Activated T-helper 9 cell treated with anti-CD3 and anti-CD28 coated beads, Interleukin-2, amount 50 U/mL, for 16 hours (primary cell): ENCODE measurements at places on chromosomes 5 and 9.

GRCh38 chr5:218457-219291 lies 554 bp downstream of the SDHA start:
- DNase-seq = peak; percentile 9

DNA sequence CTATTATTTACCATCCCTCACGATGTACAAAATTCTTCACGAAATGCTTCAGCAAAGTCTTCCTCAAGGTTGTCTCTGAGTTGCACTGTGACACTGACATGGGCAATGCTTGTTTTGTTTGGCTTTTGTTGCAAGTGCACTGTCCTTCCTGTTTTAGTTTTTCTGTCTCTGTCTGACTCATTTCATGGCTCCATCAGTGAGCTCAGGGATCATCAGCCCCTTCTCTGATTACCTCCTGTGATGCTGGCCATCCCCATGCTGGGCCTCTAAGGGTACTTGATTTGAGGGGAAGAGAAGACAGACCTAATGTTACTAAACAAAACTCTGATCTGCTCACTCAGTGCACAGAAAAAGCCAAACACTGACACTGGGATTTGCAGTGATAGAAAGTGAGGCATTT lies 37.6 kb upstream of the STX17 start:
- no peak for DNase-seq

DNA sequence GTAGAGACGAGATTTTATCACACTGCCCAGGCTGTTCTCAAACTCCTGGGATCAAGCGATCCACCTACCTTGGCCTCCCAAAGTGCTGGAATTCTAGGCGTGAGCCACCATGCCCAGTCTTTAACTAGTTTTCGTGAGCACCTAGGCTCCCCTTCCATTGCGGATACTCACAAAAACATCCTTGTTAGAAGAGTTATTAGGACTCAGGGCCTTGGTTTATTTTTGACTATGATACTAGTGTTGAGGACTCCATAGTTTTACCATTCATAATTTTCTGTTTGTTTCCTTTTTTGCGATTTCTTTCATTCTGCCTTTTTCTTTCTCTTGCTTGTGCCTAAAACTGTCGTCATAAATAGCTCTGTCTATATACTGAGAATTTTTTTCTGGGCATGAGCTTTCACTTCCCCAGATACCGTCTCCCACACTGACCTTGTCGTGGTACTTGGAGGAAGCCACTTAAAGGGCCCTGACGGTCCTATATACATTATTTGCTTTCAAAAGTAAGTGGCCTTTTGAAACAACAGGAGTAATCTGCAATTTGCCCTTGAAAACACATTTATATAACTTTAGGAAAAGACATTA lies 5.2 kb downstream of the F2R start:
- no peak for DNase-seq

GRCh38 chr5:139682016-139682975 lies 34.1 kb downstream of the CXXC5 start:
- DNase-seq = no peak

- peak; percentile 54 for DNase-seq
Observed at GRCh38 chr9:89477811-89478630, 19.9 kb downstream of the SEMA4D start.

DNA sequence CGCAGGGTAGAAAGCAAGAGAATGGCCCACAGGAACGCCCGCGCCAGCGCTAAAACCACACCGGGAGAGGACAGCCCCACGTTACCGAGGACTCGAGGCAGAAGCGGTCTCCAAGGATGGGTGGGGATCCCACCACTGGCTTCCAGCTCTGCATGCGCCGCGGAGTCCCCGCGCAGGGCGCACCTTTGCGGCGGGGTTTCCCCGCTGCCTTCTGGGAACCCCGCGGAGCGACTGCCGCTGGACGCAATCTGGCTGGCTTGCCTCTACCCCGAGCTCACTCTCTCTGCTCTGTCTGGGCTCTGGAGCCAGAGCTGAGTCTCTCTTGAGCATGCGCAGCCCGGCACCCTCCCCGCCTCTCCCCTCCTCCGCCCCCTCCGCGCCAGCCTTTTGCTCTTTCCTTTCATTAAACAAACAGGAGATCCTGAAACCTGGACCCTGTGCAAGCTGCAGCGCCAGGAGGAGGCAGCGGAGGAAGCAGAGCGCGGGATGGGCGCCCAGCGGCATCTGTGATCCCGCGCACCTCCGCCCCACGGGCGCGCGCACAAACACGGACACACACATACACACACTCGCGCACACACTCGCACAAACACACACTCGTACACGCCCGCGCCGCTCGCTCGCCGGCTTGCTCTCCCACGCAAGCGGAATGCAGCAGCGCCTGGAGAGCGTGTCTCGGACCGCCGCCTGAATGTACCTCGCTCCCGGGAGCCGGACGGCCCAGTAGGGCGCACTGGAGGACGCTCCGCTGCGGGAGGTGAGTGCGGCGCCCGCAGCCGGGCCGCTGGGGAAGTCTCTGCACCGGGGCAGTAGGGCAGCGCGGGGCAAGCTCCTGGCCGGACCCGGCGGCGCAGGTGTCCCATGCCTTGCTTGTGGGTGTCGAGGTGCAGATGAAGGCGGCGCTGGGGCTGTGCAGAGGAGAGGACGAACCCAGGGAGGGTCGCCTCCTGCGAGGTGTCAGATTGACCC lies at the start of gene PLPPR1:
Gene PLPPR1 (plus strand): TSS at position 382 of the 969 bp plus-strand sequence.
- no peak for DNase-seq

GRCh38 chr9:130266236-130267098 lies 907 bp downstream of the HMCN2 start:
- DNase-seq = no peak

DNA sequence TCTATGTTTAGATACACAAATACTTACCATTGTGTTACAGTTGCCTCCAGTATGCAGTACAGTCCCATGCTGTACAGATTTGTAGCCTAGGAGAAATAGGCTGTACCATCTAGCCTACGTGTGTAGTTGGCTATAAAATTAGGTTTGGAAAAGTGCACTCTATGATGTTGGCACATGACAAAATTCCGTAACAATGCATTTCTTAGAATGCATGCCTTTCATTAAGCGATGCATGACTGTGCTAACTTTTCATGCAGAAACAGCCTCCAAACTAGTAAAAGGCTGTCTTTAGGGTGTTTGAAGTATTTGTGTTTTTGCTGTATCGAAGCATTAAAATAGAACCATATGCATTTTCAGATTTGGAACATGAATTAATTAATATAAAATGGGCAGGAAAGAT lies 157.9 kb downstream of the RMI1 start:
- no peak for DNase-seq

- DNase-seq = peak; percentile 54
Observed at GRCh38 chr5:35853631-35854030, 3.1 kb upstream of the IL7R start.

DNA sequence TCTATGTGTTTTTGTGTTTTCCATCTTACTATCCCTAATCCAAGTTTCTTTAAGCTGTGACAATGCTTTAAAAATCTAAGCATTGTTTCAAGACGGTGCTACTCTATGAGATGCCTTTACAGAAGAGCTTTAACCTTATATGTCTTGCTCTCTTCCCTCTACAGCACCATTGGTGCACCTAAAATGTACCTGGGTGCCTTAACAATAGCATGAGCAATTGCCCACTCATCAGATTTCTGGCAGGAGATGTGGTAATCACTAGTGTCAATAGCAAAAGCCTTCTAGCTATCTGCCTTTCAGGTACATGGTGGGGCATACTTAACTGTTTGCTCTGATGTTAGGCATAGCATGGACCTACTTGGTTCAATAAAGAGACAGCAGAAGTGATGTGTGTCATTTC lies 222.3 kb upstream of the KIF2A start:
- DNase-seq = no peak

GRCh38 chr5:99032234-99033013 lies 103.6 kb upstream of the CHD1 start:
- no peak for DNase-seq

- DNase-seq = no peak
Observed at GRCh38 chr9:97293818-97294217, 13.6 kb upstream of the CCDC180 start.

- DNase-seq = no peak
Observed at GRCh38 chr5:107805166-107805565, 134.4 kb upstream of the EFNA5 start.
